GM19239 (cell line): ENCODE measurements at places on chromosomes 3 and 15.

DNA sequence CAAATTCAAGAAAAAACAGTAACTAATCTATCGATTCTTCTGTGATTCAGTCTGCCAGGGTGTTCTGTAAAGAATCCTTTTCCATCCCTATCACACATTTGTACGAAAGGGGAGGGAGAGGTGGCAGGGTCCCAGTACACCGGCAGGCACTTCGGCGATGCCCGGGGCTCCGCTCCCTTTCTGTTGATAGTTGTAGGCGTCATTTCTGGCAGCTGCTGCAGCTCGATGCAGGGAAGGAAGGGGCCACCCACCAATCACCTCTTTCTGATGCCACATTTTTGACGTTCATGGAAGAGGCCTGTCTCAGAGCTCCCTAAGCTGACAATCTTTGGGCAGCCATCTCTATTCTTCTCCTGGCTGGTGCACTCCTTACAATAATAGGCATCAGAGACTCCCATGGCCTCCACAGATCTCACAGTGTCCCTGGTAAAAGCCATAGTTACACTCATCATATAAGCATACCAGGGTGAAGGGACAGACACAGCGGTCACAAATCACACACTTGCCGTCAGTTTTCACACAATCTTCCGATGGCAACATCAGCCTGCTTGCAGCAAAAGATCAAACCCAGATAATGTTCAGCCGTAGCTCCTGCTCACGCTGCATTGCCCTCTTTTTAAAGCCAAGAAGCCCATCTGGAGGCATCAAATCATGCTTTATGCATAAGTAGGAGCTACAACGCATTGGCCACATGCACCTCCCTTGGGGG lies 60.8 kb upstream of the ZBTB38 start:
- DNase-seq, result no peak

- DNase-seq, result no peak
Measured at GRCh38 chr3:170233530-170233929, 11.3 kb downstream of the PRKCI start.

GRCh38 chr3:59101231-59101736 lies 51.5 kb upstream of the CFAP20DC start:
- DNase-seq, result no peak

GRCh38 chr3:152254041-152254440 lies 14.7 kb upstream of the MBNL1 start:
- no peak for DNase-seq

DNA sequence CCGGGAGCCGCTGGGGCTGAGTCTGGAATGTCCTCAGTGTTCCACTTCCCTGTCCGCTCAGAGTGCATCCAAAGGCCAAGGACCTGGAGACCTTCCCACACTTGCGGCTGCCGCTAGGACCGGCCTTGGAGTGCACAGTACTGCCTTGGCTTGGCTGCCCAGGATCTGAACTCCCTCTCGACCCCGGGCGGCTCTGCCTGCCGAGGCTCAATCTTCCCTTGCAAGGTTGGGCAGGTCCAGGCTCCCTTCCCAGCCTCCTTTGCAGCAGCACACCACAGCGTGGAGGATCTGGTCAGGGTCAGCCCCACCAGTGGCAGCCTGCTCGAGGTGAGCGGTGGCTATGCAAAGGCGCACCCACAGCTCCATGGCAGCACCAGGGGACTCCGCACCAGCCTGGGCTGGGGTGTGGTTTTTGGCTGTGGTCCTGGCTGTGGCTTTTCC lies 69.2 kb downstream of the PLXNA1 start:
- DNase-seq, result no peak

GRCh38 chr15:99062226-99062625 lies 42.7 kb upstream of the SYNM start:
- DNase-seq, result no peak

- DNase-seq, result no peak
Measured at GRCh38 chr3:16174389-16174788, at the start of gene GALNT15. TSS of gene GALNT15 (plus strand) at chr3:16174680. CDS start at chr3:16175152, 472 bp downstream.

DNA sequence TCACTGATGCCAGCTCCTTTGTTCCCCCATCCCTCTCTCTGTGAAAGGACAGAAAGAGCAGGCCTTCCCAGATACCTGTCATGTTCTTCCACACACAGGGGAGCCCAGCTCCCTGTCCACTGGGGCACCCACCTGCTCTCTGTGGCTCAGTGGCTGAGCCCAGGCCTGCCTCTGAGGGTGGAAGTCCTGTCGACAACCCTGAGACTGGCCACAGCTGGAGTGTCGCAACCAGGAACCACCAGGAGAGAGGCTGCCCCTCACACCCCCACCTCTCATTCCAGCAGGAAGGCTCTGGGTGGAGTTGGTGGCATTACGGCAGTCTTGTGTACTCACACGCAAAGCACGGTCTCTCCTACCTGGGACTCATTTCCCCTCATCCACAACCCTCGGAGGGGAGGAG lies 66.3 kb downstream of the MEGF11 start:
- DNase-seq, result no peak

- DNase-seq, result no peak
Measured at GRCh38 chr3:160574636-160575035, 9.3 kb upstream of the KPNA4 start.

DNA sequence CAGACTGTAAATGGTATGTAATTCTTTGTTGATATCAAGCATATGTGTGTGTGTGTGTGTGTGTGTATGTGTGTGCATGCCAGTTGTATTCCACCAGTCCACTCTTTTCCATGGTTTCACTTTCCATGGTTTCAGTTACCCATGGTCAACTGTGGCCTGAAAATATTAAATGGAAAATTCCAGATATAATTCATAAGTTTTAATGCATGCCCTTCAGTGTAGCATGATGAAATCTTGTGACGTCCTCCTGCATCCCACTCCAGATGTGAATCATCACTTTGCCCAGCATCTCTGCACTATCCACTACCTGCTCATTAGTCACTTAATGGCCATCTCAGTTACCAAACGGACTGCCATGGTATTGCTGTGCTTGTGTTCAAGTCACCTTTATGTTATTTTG lies 215.9 kb downstream of the GBE1 start:
- no peak for DNase-seq

DNA sequence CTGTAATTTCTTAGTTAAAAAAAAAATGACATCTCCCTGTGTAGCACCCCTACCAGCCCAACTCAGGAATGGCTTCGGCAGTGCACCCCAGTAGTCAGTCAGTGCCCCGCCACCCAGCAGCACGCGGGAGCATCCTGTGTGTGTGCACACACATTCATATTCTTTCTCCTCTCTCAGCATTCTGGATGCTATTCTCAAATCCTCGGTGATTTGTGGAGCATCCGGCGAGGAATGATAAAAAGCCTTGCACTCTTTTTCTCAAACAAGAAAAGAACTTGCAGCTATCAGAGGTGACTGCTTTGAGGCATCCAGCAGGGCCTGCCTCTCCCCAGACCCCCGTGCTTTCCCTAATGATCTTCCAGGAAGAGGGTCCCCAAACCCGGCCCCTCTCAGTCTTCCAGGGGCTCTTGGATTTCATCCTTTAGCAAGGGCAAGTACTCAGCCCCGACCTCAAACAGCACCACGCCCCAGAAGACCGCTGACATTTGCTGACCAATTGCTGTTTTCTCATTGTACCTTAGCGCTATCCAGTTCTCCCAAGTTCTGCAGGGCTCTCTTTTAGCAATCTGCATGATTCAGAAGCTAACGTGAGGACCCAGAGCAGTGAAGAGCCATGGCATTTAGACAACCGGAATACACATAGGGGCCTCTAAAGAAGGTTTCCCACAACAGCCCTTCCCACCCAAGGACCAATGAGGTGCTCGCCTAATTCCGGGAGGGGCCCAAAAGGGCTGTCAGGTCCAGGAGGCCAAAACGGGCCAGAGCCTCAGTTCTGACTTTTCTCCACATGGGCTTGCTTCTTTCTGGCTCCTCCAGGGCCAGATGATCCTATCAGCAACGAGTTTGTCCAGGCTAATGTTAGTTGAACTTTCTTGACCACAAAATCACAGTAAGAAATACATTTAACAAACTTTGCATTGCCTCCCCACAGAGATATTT lies 72.2 kb downstream of the FAM174B start:
- DNase-seq, result no peak

DNA sequence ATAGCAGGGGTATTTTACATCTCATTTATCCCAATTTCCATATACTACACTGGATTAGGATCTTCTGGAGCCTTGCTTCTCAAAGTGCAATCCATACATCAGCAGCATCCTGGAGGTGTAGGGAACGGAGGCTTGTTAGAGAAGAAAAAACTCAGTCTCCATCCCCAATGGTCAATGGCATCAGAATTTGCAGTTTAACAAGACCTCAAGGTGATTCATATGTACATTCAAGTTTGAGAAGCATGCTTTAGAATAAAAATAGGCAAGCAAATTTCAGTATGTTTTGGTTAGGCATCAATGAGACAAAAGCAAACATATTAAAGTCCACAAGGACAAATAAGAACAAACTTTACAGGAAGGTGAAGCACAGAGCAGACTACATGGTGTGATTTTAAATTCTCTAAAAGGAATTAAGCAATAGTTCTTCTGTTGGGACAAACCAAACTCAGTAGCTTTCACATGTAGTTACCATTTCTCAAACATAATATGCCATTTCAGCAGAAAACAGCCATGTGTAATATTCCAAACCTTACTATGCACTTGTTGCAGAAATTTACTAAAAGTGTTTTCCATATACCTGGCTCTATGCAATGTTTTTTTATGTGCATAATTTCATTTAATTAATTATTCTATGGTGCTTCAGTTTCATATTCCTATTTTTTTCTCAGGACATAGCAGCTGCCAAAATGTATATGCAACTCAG lies 360.3 kb upstream of the NECTIN3 start:
- no peak for DNase-seq

- peak; percentile 14 for DNase-seq
Measured at GRCh38 chr3:168096210-168096652, 507 bp upstream of the GOLIM4 start.

DNA sequence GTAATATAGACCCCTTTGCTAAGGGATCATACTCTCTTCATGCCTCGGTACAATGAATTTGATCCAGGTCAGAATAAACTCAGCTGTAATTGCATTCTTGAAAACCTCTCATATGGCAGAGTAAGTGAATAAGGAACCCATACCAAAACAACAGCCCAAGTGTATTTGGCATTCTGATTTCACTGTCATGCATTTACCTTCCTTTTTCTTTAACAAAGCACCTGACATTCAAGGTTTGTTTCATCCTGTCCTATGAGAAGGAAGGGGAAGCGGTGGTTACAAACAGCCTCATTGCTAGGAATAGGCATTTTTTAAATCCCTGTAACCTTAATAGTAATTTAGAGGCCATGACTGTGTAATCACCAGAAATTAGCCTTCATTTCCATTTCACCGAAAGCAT lies 97.1 kb downstream of the LSAMP start:
- DNase-seq, result no peak

DNA sequence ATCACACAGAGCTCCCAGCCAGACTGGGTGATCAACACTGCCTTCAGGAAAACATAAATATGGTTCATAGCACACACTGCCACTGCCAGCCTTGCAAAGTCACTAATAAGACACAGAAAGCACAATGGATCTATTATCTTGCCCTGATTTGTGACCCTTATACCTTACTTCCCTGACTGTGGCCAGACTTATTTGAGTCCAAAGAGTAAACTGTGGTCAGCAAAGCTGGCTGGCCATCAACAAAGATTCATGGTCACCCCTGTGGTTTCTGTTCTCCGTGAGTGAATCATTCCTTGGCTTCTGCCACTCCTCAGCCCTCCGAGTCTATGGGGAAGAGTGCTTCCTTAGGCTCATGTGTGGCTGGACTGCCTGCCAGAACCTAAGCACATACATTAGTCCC lies 437.7 kb downstream of the RAP2B start:
- DNase-seq, result no peak

DNA sequence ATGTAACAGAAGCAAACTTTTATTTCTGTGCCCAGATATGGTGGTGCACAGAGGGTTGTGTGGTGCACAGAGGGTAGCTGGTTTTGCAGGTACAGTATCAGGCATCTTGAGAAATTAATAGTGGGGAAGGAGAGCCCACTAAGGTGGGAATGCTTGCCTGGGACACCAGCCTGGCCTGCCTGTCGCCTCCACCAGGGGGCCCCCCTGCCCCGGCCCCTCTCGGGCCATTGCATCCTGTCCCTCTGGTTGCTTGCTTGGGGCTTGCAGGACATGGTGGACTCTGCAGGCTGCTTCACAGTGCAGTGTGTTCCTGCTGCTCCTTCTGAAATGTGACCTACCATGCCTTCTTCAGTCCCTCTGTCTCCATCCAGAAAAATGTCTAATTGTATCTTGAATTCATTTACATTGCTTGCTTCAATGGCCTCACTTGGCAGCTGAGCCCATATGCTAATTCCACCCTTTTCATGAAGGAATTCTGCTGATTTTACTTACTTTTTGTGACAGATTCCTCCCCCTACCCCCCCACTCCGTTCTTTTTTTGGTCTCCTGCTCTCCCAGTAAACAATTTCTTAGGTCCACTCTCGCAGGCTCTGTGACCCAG lies 73.6 kb downstream of the EEFSEC start:
- no peak for DNase-seq

DNA sequence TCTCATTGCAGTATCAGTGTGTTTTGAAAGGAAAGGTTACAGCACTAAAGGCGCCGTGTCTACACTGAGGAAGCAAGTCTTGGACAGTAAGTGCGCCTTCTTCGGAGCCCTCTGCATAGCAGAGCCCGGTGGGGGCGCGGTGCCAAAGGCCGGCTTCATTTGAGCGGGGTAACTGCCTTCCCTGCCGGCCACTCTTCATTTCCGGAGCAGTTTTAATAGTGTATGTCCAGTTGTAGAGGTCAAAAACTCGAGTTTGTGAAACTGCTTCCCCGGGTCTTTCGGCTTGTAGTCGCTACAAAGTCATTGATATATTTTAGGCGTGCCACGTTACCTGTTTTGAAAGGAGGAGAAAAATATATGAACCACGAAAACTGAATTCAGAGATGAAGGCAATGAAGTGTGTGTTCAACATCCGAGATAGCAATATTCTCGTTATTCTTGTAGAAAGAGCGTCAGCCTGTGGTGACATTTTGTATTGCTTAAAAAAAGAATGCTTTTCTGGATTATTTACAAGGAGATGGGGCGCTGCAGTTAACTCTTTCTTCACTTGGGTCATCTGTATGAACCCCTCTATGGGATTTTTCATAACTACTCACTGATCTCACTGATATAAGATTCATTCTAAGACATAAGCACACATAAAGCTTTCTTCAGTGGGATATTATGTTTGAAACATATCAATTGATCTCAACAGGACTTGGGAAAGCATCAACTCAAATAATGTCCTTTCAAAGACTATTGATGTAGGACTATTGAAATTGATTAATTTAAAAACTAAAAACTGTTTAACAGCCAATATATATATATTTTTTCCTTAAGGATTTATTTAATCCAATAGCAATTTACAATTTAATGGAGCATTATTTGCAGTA lies 3.0 kb downstream of the ALCAM start:
- no peak for DNase-seq

DNA sequence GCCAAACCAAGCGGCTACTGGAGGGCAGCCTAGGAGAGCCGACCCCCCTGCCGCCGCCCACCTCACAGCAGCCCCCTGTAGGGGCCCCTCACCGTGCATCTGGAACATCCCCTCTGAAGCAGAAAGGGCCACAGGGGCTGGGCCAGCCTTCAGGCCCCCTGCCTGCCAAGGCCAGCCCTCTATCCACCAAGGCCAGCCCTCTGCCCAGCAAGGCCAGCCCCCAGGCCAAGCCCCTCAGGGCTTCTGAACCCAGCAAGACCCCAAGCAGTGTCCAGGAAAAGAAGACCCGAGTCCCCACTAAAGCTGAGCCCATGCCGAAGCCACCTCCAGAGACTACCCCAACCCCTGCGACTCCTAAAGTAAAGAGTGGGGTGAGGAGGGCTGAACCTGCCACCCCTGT lies 23.5 kb upstream of the APEH start:
- no peak for DNase-seq

GRCh38 chr15:55383687-55384086 lies 24.5 kb downstream of the CCPG1 start:
- DNase-seq, result no peak

- no peak for DNase-seq
Measured at GRCh38 chr3:184345317-184346144, 8.1 kb downstream of the FAM131A start.

- DNase-seq, result no peak
Measured at GRCh38 chr3:73805435-73805834, 180.7 kb upstream of the PDZRN3 start.
